ENCODE measurements at places on chromosomes 13 and 19. TPM values are rescaled to one million over a fixed set of nuclear protein-coding genes. Genes with fewer than 3 reads are reported as not detected.

DNA sequence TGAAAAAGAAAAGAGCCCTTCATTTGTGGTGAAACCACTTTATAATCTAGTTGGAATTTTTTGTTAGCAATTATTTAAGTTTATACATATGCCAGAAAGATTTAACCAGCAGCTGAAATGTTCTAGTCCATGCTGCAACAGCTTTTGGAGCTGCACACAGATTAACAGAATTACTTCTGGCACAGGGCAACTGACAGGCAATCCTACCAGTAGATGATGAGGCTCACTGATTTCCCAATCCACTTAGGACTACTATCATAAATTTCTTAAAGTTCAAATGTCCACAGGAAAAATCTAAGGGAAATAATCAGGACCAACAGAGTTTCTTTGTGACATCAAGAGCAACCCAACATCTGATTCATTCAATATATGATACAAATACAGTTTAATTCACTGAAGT, 78.8 kb downstream of the CRYL1 start:
- DNase-seq = no peak

The FPR1 gene
- not detected for total RNA-seq

The OR7C1 gene
- not detected for total RNA-seq

DNA sequence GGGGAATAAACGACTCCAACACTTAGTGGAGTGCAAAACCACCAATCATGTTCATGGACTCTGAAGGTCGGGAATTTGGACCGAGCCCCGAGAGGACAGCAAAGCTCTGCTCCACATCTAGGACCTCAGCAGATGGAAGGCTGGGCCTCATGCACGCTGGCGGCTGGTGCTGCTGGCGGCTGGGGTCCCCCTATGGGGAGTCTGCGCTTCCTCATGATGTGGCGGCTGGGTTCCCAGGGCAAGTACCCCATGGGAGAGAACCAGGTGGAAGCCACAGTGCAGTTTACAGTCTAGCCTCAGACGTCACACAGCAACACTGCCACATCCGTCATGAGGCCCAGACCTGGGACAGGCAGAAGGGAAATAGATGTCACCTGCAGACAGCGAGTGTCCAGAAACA, 13.2 kb downstream of the PEPD start:
- no peak for DNase-seq

The EXOSC5 gene
- total RNA-seq = 21.1 TPM

The PCDH17 gene
- not detected for total RNA-seq

The C19orf85 gene
- not detected for total RNA-seq

DNA sequence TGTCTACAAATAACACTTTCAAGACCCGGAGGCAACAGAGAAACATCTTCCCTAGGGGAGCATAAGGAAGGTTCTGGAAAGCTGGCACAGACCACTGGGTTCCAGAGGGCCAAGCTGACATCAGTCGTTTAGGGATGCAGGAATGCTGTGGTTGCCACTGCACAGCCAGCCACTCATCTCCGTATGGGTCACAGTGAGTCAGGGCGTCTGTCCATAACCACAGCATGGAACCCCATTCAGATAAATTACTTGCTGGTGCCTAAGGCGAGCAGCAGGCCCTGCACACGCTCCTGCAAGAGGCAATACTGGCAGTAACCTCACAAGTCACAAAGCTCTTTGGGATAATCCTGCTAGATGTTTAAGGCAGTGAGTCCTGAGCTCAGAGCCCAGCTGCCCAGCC, 140.9 kb upstream of the UBL3 start:
- DNase-seq = no peak

GRCh38 chr19:45468803-45469131, 971 bp downstream of the FOSB start:
- DNase-seq = no peak

GRCh38 chr13:94988654-94989053, 276.3 kb upstream of the SOX21 start:
- DNase-seq = no peak

GRCh38 chr13:25286308-25286968, 850 bp downstream of the MTMR6 start:
- DNase-seq = peak; percentile 54

GRCh38 chr13:110128546-110128945, 178.4 kb downstream of the COL4A1 start:
- no peak for DNase-seq

- no peak for DNase-seq
These were observed 10.0 kb downstream of the MTIF3 start for GRCh38 chr13:27440408-27440807.

The HPN gene
- not detected for total RNA-seq

The WDR88 gene
- not detected for total RNA-seq

GRCh38 chr13:31442571-31442970, 242.8 kb downstream of the B3GLCT start:
- no peak for DNase-seq

DNA sequence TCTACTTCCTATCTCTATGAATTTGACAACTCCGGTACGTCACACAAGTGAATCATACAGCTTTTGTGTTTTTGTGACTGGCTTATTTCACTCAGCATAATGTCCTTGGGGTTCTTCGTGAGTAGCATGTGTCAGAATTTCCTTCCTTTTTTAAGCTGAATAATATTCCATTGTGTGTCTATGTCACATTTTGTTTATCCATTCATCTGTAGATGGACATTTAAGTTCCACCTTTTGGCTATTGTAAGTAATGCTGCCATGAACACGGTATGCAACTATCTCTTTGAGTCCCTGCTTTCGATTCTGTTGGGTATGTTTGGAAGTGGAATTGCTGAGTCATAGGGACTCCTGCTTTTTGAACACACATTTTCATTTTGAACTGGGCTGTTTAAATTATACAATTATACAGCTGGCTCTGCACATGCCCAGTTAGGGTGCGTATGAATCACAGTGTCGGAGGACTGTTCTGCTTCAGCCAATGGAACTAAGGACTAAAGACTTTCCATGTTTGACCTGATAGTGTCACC, 43.0 kb upstream of the C13orf42 start:
- DNase-seq = no peak

DNA sequence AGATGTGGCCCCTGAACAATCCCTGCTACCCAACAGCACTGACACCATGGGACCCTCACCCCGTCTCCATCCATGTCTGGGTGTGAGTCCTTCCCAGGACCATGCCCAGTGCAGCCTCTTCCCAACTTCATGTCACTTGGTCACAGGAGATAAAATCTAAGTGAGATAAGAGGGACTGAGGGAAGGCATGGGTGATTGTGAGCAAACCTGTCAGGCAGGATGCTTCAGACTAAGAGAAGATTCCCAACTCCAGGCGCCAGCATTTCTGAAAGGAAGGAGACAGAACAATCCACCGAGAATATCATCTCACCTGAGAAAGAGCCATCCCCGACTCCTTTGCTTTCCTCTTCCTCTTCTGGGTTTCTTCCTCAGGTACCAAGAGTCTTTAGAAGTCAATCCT, 7.5 kb downstream of the ZNF320 start:
- DNase-seq = no peak

All from activated CD4-positive, alpha-beta T cell treated with anti-CD3 and anti-CD28 coated beads, Interleukin-2, amount 10 ng/mL, durations not matched to agents 7 days and 5 days (primary cell).